Chondrocyte (in vitro differentiated cells): ENCODE measurements at places on chromosomes 3 and 15. TPM values are rescaled to one million over a fixed set of nuclear protein-coding genes. Genes with fewer than 3 reads are reported as not detected.

Gene STAB1
- not detected in 3 replicates for total RNA-seq

Gene USP50
- 0.35 to 0.85 TPM (median 0.56 TPM) in 3 replicates for total RNA-seq

Gene TMEM45A
- 69.1 to 72.3 TPM (median 71.4 TPM) in 3 replicates for total RNA-seq

Gene IDH2
- total RNA-seq, result 115 to 126 TPM (median 125 TPM) in 3 replicates

Gene PLA2G4D
- not detected in 3 replicates for total RNA-seq

Gene SLC27A2
- total RNA-seq, result not detected in 3 replicates

Gene ABI3BP
- 8.9 to 166 TPM (median 10.2 TPM) in 3 replicates for total RNA-seq

Gene PLCH1
- 0.07 to 0.17 TPM in 2 of 3 replicates, not detected in the other for total RNA-seq

Gene SOX2
- total RNA-seq, result 0.79 to 3.3 TPM (median 1.3 TPM) in 3 replicates

Gene HHLA2
- not detected in 3 replicates for total RNA-seq

Gene FRMD4B
- total RNA-seq, result 3.7 to 10.6 TPM (median 4.1 TPM) in 3 replicates

Gene OR5H6
- not detected in 3 replicates for total RNA-seq

Gene SCAP
- total RNA-seq, result 47.3 to 79.8 TPM (median 49.7 TPM) in 3 replicates
